ENCODE measurements at places on chromosomes 7 and 10. TPM values are rescaled to one million over a fixed set of nuclear protein-coding genes. Genes with fewer than 3 reads are reported as not detected.

- peak overlapping the region; percentile 78 for H3K4me3 ChIP-seq
- H3K36me3 ChIP-seq = no peaks in the 10 kb centered on the region
- DNase-seq = no peak
- peaks cover 42% of the 10 kb centered on the region for H3K4me1 ChIP-seq
- H3K27ac ChIP-seq = peak overlapping the region; percentile 59
- H3K27me3 ChIP-seq = peaks cover 56% of the 10 kb centered on the region
Measured at GRCh38 chr10:21519941-21520436, 5.5 kb downstream of the SKIDA1 start.

- no peak overlapping the region for H3K27ac ChIP-seq
- H3K27me3 ChIP-seq = no peaks in the 10 kb centered on the region
- H3K4me1 ChIP-seq = no peaks in the 10 kb centered on the region
- peaks cover 2% of the 10 kb centered on the region for H3K36me3 ChIP-seq
- DNase-seq = no peak
Measured at GRCh38 chr7:81159402-81159801, 240.6 kb upstream of the SEMA3C start.

DNA sequence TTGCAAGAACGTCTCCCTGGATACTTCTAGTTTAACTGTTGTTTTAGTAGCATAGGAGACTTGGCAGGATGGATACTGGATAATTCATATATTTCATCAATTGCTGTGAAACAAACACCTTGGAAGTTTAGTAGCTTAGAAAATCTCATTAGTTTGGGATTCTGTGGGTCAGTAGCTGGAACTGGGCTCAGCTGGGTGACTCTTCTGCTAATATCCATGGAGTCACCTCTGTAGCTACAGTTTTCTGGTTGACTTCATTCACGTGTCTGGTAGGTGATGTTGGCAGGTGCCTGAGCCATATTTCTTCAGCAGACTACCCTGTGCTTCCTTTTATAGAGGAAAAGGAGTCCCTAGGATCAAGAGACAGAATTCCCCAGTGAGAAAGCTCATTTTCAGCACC, 208.9 kb upstream of the PFKP start:
- no peaks in the 10 kb centered on the region for H3K4me1 ChIP-seq
- H3K36me3 ChIP-seq = no peaks in the 10 kb centered on the region
- no peaks in the 10 kb centered on the region for H3K27me3 ChIP-seq
- DNase-seq = no peak

DNA sequence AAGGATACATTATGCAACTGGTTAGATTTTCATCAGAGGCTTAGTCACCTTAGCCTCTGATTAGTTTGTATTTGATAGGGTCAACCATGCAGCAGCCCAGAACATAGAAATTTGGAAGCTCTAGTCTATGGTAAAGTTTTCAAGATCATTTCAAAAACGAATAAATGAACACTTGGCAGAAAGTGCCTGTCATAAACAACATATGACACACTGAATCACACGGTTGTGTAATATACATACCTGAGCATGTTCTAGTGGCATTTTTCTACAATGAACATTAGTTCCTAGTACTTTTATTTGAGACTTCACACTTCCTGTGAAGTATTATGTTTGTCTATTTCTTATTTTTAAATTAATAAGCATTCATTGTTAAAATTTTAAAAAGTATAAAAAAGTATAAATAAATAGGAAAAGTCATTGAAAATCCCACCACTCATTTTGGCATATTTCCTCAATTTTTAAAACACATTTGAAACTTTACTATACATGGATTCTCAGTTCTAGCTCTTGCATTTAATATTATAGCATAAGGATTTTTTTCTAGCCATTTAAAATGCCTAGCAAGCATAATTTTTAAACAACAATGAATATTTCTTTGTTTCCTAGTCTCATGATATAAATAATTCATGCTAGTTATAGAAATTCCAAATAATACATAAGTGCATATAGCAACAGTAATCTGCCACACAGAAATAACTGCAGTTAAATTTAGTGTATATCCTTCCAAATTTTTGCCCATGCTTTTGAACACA, 25.7 kb upstream of the PRPS1L1 start:
- H3K27ac ChIP-seq = no peak overlapping the region
- H3K4me3 ChIP-seq = no peak overlapping the region
- H3K27me3 ChIP-seq = peaks cover 8% of the 10 kb centered on the region

- H3K4me3 ChIP-seq = peak overlapping the region; percentile 61
- no peaks in the 10 kb centered on the region for H3K27me3 ChIP-seq
- H3K27ac ChIP-seq = peak overlapping the region; percentile 83
- DNase-seq = peak; percentile 89
- peaks cover 32% of the 10 kb centered on the region for H3K36me3 ChIP-seq
- peaks cover 75% of the 10 kb centered on the region for H3K4me1 ChIP-seq
Measured at GRCh38 chr7:38368191-38368605, 94.8 kb upstream of the TARP start.

DNA sequence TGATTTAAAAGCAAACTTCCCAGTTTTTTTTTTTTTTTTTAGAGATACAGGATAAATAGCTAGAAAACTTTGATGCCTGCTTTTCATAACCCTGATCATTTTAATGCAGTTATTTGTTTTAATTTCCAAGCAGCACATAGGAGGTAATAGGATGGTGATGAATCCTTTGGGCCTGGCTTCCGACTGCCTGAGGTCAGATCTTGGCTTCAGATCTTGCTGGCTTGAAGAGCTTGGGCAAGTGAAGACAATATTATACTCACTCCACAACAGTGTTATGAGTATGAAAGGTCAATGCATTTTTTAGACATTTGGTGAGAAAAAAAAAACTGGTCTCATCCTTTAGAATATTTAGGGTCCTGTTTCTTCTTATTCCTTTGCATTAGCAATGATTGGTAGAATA, 124.8 kb upstream of the PRKCQ start:
- H3K36me3 ChIP-seq = no peaks in the 10 kb centered on the region
- no peak overlapping the region for H3K4me3 ChIP-seq
- no peak for DNase-seq
- peaks cover 48% of the 10 kb centered on the region for H3K27me3 ChIP-seq

- DNase-seq = no peak
- H3K4me1 ChIP-seq = peaks cover 2% of the 10 kb centered on the region
- no peak overlapping the region for H3K4me3 ChIP-seq
- H3K27ac ChIP-seq = no peak overlapping the region
- H3K36me3 ChIP-seq = no peaks in the 10 kb centered on the region
- H3K27me3 ChIP-seq = peaks cover 10% of the 10 kb centered on the region
Measured at GRCh38 chr7:134356421-134356936, 39.7 kb upstream of the SLC35B4 start.

- H3K4me1 ChIP-seq = no peaks in the 10 kb centered on the region
- DNase-seq = no peak
- no peak overlapping the region for H3K4me3 ChIP-seq
- no peak overlapping the region for H3K27ac ChIP-seq
- no peaks in the 10 kb centered on the region for H3K27me3 ChIP-seq
Measured at GRCh38 chr10:126658928-126659327, 11.6 kb downstream of the C10orf90 start.

- no peaks in the 10 kb centered on the region for H3K4me1 ChIP-seq
- H3K27ac ChIP-seq = no peak overlapping the region
- H3K27me3 ChIP-seq = no peaks in the 10 kb centered on the region
- no peak overlapping the region for H3K4me3 ChIP-seq
- H3K36me3 ChIP-seq = peaks cover 5% of the 10 kb centered on the region
Measured at GRCh38 chr7:44111761-44112160, 7.6 kb downstream of the AEBP1 start.

GRCh38 chr10:133010095-133010842, 67.9 kb upstream of the CFAP46 start:
- H3K4me3 ChIP-seq = no peak overlapping the region
- DNase-seq = no peak
- H3K27ac ChIP-seq = no peak overlapping the region

GRCh38 chr10:124957404-124957947, 15.6 kb downstream of the ZRANB1 start:
- DNase-seq = no peak
- peaks cover 29% of the 10 kb centered on the region for H3K4me1 ChIP-seq
- peaks cover 3% of the 10 kb centered on the region for H3K36me3 ChIP-seq
- no peaks in the 10 kb centered on the region for H3K27me3 ChIP-seq

GRCh38 chr10:95560278-95561176, 644 bp downstream of the SORBS1 start:
- DNase-seq = peak; percentile 66
- peak overlapping the region; percentile 98 for H3K4me3 ChIP-seq
- H3K36me3 ChIP-seq = no peaks in the 10 kb centered on the region
- peaks cover 38% of the 10 kb centered on the region for H3K27me3 ChIP-seq

- peaks cover 2% of the 10 kb centered on the region for H3K36me3 ChIP-seq
- peaks cover 1% of the 10 kb centered on the region for H3K4me1 ChIP-seq
- H3K4me3 ChIP-seq = no peak overlapping the region
- no peaks in the 10 kb centered on the region for H3K27me3 ChIP-seq
- no peak overlapping the region for H3K27ac ChIP-seq
Measured at GRCh38 chr10:46253076-46254006, 33.5 kb upstream of the ANTXRL start.

DNA sequence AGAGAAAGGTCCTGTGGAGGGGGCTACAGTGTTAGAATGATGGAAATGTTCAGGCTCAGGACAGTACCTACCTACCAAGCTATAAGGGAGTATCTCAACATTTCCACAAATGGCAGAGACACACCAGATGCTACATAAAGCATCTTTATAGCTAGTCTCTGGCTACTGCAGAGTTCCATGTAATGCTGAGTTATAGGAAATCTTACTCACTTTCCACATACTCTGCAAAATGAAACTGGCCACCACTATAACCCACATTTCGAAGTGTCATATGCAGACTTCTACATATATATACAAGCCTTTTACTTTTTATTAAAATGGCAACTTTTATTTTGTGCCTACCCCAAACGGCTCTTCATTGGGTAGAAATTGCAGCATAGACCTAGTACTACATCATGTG, 85.5 kb downstream of the FAS start:
- no peak for DNase-seq
- peaks cover 36% of the 10 kb centered on the region for H3K4me1 ChIP-seq
- H3K4me3 ChIP-seq = no peak overlapping the region
- peaks cover 1% of the 10 kb centered on the region for H3K36me3 ChIP-seq
- peaks cover 2% of the 10 kb centered on the region for H3K27me3 ChIP-seq

- no peak overlapping the region for H3K4me3 ChIP-seq
- H3K4me1 ChIP-seq = no peaks in the 10 kb centered on the region
- H3K27ac ChIP-seq = no peak overlapping the region
- H3K36me3 ChIP-seq = no peaks in the 10 kb centered on the region
Measured at GRCh38 chr7:147492606-147493005, 1098.0 kb upstream of the C7orf33 start.

GRCh38 chr10:63423494-63423893, 42.3 kb downstream of the JMJD1C start:
- peaks cover 7% of the 10 kb centered on the region for H3K36me3 ChIP-seq
- no peak overlapping the region for H3K4me3 ChIP-seq
- peaks cover 31% of the 10 kb centered on the region for H3K4me1 ChIP-seq

- no peaks in the 10 kb centered on the region for H3K36me3 ChIP-seq
- no peak overlapping the region for H3K27ac ChIP-seq
- no peak for DNase-seq
- H3K4me1 ChIP-seq = no peaks in the 10 kb centered on the region
Measured at GRCh38 chr10:51653025-51653424, 46.4 kb downstream of the CSTF2T start.

DNA sequence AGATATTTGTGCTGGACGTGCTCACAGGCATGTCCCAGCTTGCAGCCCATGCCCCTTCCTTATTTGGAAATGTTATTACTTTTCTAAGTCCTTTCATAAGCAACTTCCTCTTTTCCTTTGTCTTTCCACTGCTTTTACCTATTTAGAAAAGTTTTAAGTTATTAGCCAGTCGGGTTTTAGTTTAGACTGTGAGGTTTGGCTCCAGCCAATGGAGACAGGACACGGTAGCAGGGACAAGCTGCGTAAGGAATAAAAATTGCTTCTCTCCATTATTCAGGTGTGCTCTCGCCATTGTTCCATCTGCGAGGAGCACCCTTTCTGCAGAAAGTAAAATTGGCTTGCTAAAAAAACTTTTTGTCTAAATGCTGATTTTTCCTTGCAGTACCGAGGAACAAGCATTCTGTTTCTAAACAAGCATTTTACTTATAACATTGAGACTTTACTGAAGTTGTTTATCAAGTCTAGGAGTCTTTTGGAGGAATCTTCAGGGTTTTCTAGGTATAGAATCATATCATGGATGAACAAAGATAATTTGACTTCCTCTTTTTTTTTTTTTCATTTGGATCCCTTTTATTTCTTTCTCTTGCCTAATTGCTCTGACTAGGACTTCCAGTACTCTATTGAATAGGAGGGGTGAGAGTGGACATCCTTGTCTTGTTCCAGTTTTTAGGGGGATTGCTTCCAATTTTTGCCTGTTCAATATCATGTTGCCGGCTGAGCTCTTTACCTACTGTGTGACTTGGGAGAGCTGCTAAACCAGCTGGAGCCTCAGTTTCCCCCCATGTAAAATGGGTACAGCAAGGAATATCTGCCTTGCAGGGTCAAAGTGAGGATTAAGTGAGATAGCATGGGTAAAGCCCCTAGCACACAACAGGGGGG, 63.8 kb downstream of the ALOX5 start:
- DNase-seq = no peak
- H3K4me1 ChIP-seq = peaks cover 25% of the 10 kb centered on the region
- no peaks in the 10 kb centered on the region for H3K27me3 ChIP-seq
- peaks cover 11% of the 10 kb centered on the region for H3K36me3 ChIP-seq
- peak overlapping the region; percentile 20 for H3K27ac ChIP-seq

DNA sequence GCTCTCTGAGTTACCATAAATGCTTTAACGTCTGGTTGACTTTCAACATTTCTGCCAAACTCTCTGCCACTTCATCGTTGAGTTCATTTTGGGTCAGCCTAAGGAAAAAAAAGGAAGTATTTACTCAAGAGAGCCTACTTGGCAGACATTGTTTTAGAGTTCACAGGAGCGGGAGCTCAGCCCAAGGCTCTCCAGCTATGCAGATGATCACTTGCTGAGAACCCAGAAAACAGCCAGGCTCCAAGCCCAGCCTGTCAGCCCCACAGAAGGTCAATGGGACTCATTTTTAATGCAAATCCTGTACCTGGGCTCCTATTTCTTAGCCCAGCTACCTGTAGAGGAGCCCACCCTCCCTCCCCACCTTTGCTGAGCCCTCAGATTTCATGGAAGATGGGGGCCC, 45.5 kb downstream of the NOD1 start:
- H3K27ac ChIP-seq = no peak overlapping the region
- H3K36me3 ChIP-seq = peaks cover 50% of the 10 kb centered on the region
- no peak overlapping the region for H3K4me3 ChIP-seq
- peak; percentile 4 for DNase-seq
- peaks cover 9% of the 10 kb centered on the region for H3K4me1 ChIP-seq
- H3K27me3 ChIP-seq = no peaks in the 10 kb centered on the region

DNA sequence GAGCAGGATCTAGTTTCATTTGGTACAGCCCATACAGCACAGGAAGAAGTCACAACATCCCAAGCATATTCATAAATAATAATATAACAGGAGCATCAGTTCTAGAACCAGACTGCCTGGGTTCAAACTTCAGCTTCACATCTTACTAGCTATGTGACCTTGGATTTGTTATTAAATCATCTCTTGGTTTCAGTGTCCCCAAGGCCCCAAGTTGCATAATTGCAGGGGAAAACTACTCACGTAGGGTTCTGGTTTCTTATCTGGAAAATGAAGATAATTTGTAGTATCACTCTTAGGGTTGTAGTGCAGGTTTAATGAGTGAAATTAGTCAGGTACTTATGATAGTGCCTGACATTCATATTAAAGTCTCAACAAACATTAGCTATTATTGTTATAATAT, 5.5 kb upstream of the IQUB start:
- no peak overlapping the region for H3K27ac ChIP-seq
- no peaks in the 10 kb centered on the region for H3K36me3 ChIP-seq
- peaks cover 10% of the 10 kb centered on the region for H3K4me1 ChIP-seq
- DNase-seq = no peak
- H3K4me3 ChIP-seq = no peak overlapping the region

ASAH2B gene
- total RNA-seq = 4.5 TPM

NME8 gene
- total RNA-seq = not detected

LIPM gene
- not detected for total RNA-seq

CLCN1 gene
- total RNA-seq = 0.09 TPM

TEX47 gene
- not detected for total RNA-seq

PIP gene
- not detected for total RNA-seq

MYO3A gene
- total RNA-seq = 0.73 TPM

AMPH gene
- total RNA-seq = not detected

LRRN3 gene
- 82.3 TPM for total RNA-seq

MAP3K8 gene
- 56.8 TPM for total RNA-seq

TMEM196 gene
- total RNA-seq = not detected

Data from activated CD8-positive, alpha-beta memory T cell treated with anti-CD3 and anti-CD28 coated beads, Interleukin-2, amount 10 ng/mL, durations not matched to agents 7 days and 5 days (primary cell).